Neural progenitor cell (in vitro differentiated cells): ENCODE measurements at places on chromosomes 6 and 20.

DNA sequence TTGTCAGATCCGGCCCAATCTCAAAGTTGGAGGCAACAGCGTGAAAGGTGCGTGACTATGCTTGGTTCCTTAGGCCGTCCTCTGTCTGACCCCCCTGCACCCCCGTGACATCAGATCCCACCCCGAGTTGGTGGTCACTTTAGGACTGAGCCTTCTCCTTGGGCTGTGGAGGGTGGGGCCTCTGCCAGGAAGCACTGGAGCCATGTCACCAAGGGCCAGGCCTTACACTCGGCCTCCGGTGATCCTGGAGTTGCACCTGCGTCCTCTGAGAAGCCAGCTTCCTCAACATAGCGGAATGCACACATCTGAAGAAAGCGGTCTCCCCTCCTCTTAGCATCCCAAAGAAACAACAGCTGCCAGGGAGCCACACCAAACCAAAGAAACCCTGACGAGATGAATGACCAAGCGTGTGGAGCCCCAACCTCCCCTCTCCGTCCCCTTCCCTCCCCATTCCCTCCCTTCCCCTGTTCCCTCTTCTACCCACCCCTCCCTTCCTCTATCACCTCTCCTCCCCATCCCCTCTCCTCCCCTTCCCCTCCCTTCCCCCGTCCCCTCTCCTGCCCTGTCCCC, 182.6 kb downstream of the TTLL2 start:
- no peak for DNase-seq

DNA sequence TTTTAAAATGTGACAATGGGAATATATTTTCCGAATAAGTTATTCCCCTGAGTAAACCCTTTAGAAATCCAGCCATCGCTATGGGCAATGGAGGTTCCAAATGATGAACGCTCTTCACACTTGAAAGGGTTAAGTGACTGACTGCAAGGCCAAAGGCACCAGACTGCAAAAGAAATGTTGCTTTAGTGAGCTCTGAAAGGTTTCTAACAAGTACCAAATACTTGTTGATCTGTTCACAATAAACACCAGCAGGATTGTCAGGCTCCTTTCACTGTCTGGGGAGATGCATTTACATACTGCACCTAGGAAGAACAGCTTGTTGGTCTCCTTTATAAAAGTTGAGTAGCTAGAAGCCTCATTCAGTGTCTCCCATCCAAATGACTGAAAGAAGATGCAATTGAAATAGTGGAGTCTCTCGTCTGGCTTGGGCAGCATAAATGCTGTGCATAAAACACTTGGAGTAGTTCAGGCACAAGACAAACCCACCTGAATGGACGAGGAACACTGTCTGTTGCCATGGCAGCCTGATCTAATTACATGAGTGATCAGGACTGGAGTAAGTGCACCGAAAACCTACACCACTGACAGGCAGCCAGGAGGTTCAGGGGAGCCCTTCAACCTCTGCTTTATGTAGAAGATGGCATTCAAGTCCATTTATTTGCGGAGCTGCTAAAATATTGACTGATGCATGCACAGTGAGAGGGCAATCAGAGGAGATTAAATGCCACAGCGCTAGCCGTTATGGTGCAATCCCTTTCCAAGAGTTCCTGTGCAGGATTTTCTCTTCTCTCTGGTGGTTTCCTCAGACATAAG, 2.9 kb downstream of the ATXN1 start:
- peak; percentile 78 for DNase-seq

DNA sequence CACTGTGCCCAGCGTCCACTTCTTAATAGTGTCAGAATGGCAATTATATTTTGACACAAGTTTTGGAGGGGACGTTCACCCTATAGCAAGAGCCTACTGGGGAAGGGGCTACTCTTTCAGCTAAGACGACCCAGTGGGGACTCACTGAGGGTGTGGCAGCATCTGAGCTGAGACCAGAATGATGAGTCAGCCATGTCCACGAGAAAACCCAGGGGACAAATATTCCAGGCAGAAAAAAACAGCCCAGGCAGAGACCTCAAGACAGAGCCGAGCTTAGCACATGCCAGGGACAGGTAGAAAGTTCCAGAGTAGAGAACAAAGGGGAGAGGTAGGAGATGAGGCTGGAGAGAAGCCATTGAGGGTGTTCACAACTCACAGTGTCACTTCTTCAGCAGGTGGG, 11.2 kb downstream of the CNBD2 start:
- no peak for DNase-seq

DNA sequence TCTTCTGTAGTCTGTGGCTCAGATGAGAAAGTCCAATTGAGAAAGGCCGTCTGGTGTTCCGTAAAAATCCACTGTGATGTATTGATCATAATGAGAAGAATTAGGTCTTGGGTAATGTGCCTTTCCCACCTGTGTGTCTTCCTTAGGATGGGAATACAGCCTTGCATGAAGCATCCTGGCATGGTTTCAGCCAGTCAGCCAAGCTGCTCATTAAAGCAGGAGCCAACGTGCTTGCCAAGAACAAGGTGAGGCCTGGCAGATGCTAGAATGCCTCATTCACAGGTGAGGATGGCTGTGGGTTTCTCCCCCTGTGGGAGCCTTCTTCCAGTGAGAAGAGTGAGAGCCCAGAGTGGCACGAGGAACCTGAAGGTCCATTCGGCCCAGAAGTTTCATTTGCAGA, 32.7 kb downstream of the LYRM2 start:
- DNase-seq = no peak

GRCh38 chr6:45597424-45597823, 219.7 kb upstream of the SUPT3H start:
- DNase-seq = no peak

DNA sequence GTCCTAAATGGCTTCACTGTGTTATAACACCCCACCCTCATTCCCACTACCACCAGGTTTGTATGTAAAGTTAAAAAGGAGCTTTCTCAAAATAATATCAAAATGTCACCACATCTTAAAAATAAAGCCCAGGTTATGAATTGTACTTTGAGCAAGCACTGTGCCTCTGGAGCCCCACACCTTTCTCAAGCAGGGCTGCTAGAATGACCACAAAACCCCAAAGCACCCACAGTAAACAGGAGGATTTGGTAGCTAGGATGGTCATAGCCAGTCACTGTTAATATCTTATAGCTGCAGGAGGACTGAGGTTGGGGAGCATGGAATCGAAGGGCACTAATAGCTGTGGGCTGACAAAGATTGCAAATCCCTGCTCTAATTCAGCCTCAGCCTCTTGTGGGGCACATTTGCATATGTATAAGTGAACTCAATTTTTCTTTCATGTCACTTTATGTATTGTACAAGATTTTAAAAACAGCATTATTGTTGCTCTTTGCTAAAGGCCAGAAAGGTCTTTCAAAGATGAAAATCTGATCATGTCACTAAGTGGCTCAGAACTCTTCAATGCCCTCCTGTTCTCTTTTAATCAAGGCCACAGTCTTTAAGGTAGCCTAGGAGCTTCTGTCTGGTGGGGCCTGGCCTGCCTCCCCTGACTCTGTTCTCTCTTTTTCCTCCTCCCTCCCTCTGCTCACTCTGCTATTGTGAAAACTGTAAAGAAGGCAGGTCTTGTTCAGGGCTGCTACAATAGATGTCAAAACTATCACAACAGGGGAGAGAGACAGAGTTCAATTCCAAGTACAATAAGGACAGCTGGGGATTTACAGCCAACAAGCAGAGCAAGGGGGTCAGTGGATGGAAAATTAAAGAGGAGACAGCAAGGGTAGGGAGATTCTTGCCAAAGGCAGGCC, 101.6 kb downstream of the TMEM200A start:
- no peak for DNase-seq

DNA sequence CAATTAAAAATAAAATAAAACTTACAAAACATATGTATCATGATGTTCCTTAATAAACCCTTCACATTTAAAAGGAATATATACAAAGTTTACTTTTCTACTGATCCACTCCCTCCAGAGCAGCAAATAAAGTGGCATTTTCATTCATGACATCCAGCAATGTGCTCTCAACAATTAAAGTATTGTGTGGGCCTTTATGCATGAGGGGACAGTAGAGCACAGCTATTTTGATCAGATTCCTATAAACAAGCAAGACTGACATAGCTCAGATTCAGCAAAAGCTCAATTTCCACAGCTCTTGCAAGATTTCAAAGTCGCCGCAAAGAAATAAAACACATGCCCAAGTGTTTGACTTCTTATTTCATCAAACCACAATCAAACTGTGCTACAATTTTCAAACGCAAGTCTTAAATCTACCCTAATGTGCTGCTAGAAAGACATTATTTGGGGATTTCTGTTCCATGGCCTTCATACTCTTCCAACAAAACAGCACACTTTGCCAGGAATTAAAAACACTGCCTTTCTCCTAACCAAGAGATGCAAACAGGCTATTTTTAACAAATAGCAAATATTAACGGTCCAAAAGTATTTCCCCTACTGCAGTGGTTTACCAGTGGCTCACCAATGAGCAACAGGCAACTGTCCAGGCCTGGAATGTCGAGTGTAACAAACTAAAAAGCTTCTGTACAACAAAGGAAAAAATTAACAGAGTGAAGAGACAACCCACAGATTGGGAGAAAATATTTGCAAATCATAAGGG, 52.3 kb downstream of the MBOAT1 start:
- no peak for DNase-seq

- DNase-seq = no peak
Measured at GRCh38 chr6:75952128-75952527, 120.3 kb downstream of the IMPG1 start.

- no peak for DNase-seq
Measured at GRCh38 chr6:89051676-89052075, 28.9 kb upstream of the PNRC1 start.

- DNase-seq = no peak
Measured at GRCh38 chr6:13164291-13164690, 164.0 kb downstream of the TBC1D7 start.

- DNase-seq = no peak
Measured at GRCh38 chr6:168231393-168231957, 88.1 kb downstream of the DACT2 start.

DNA sequence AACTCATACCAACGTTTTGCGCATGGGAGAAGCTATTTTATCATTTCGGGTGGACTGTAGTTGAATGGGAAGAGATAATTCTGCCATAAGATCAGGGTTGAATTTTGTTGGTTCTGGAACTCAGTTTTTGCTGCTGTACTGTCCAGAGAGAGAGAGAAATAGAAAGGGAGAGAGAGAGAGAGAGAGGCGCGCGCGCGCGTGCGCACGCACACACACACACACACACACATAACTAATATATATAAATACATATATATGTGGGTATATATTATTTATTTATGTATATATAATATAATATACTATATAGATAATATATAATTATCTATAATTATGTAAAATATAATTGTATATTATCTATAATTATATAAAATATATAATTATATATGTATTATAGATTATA, 21.9 kb downstream of the ATRN start:
- no peak for DNase-seq

DNA sequence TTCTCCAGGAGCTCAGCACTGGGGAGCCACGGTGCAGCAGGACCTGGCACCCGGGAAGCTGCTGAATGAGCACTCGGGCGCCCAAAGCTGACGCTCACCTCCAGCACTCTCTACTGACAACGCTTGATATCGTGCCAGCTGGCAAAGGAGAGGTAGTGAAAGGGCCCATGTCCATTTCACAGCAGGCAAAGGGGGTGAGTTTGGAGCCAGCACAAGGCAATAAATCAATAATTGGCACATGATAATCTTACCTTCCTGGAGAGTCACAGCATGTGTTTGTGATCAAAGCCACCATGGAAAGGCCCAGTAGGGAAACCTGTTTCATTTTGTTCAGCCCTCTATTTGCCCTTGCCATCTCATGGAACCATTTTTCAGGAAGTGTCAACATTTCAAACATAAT, 23.3 kb upstream of the SMIM26 start:
- no peak for DNase-seq

DNA sequence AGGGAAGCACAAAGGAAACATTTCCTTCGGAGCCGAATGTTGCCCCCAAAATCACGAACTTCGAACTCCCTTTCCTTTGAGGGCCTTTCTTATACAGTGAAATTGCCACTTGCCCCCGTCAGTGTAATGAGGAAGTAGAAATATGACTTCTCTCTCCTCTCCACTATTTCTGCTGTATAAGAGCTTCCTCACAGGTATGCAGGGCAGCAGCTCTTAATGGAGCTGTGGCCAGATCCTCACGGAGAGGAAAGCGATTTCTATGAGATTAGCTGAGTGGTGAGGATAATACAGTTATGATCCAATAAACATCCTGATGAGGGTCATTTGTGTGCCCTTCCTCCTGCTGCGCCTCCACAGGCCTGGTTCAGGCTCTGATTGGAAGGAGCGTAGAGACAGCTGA, 10.8 kb upstream of the CPNE5 start:
- DNase-seq = no peak

DNA sequence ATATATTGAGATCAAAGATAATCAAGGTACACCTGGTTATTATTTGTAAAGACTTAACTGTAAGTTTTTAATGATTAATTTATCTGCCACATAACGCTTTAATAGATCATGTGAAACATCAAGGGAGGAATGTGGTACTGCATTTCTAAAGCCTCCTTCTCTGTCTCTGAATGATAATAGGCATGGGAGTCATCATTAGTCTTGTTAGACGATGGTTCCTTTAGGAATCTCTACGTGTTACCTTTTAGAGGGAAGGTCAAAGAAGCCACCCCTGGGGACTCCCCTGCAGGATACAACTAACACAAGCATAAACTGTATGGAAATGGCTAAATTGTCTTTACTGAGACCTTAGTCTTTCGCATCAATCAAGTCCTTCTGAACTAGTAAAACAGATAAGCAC, 173.6 kb upstream of the MCHR2 start:
- no peak for DNase-seq

- DNase-seq = no peak
Measured at GRCh38 chr20:9300534-9300933, 213.9 kb upstream of the LAMP5 start.

DNA sequence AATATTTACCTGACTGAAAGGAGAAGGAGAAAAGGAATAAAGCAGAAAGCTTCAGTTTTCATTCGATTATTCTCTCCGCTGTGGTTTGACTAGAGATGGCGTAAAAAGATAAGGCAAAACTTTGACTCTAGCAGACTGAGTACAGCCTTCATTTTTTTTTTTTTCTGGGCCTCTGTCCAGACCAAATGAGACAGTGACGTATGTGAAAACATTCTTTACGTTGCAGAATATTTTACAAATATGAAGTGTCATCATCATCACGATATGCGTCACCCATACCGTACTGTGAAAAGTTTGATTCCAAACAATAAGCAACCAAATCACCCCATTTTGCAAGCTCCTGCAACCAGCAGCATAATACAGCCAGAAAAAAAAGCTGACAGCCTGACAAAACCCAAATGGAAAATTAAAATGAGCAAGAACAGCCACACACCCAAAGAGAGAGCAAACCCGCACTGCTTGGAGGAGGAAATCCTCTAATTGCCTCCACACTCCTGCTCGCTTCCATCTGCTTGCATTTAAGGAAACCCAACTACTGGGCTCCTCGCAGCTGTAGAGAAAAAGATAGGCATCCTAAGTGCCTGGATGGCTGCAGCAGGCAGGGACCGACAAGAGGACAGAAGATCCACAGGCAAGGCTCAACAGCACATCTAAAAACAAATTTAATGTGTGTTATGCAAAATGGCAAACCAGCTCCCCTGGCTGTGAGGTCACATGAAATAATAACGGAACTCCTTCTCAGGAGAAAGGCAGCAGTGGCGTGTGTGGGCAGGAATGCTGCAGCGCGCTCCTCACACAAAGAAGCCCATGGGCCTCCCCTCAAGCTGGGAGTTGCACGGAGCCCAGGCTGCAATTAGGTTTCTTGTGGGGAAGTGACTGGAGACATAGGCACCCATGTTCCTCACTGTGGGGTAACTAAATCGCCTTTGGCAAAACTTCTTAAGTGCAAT, 113.1 kb downstream of the FYN start:
- peak; percentile 45 for DNase-seq
